ENCODE measurements at places on chromosomes 1 and 21.

DNA sequence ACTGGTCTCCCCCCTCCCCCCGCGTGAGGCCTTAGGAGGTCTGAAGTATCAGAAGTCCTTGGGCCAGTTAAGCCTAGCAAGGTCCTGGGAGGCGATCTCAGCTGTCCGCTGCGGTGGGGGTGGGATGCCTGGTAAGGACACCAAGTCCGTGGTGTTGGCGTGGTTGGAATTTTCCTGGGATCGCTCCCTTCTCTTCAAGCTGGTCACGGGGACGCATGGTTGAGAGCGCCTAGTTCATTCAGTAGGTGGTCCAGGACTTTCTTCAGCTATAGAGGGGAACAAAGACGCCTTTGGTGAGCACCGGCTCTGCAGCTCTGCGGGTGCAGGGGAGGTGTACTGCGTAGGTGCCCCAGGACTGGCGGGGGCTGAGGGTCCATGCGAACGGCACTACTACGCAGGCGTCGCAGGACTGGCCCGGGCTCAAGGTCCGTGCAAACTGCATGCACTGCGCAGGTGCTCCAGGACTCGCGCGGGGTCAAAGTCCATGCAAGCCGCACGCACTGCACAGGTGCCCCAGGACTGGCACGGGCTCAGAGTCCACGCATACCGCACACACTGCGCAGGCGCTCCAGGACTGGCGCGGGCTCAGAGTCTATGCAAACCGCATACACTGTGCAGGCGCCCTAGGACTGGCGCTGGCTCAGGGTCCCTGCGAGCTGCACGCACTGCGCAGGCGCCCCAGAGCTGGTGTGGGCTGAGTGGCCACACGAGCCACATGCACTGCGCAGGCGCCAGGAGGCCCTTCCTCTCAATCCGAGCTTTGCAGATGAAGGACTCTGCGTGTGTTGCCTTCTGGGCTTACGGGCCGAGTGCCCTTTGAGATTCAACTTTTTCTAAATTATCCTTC lies 36.6 kb upstream of the HMGN1 start:
- DNase-seq, result peak; percentile 35

GRCh38 chr1:119332622-119333021 lies 36.0 kb upstream of the HAO2 start:
- DNase-seq, result no peak

- DNase-seq, result no peak
Observed at GRCh38 chr1:219682788-219683187, 69.9 kb upstream of the ZC3H11B start.

GRCh38 chr1:150332651-150333290 lies 11.4 kb downstream of the PRPF3 start:
- no peak for DNase-seq

- no peak for DNase-seq
Observed at GRCh38 chr1:32536764-32537163, 2.5 kb upstream of the ZBTB8A start.
